Epithelial cell of proximal tubule (primary cell): ENCODE measurements at places on chromosomes 12 and 14. TPM values are rescaled to one million over a fixed set of nuclear protein-coding genes. Genes with fewer than 3 reads are reported as not detected.

- DNase-seq = no peak
These were observed 343 bp upstream of the NOVA1 start for GRCh38 chr14:26598081-26598671.

- no peak for DNase-seq
These were observed 253.2 kb downstream of the CACNA1C start for GRCh38 chr12:2306012-2306411.

GRCh38 chr12:124829708-124830304 is 33.9 kb downstream of the SCARB1 start:
- no peak for DNase-seq

GRCh38 chr12:18684430-18684829 is 53.4 kb downstream of the PLCZ1 start:
- DNase-seq = no peak

DNA sequence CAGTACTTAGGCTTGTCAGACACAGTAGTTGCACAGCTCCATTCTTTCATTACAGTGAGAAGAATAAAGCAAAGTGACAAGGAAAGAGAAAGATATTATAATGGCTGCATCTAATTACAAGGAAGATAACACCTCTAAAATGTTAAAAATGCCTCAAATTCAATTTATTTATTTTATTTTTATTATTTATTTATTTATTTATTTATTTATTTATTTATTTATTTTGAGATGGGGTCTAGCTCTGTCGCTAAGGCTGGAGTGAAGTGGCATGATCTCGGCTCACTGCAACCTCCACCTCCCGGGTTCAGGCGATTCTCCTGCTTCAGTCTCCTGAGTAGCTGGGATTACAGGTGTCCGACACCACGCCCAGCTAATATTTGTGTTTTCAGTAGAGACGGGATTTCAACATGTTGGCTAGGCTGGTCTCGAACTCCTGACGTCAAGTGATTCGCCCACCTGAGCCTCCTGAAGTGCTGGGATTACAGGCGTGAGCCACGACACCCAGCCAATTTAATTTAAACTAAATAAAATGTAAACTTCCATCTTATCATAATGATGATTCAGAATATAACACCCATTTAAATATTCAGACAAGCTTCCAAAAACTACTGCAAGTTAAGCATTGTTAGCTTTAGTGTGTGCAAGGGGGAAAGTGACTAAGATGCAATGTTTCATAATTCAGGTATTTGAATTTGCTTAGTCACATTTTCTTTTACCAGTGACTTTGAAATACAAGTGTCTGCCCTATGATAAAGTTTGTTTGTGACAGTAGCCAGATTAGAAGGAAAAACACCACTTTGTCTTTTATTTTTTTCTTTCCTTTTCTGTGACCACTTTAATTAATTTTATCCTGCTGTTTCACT is 2.4 kb upstream of the CFAP54 start:
- DNase-seq = no peak

- no peak for DNase-seq
These were observed 581.5 kb upstream of the TMEM132C start for GRCh38 chr12:127685491-127685890.

Gene NELL2
- total RNA-seq = 0.46 and 4.1 TPM in 2 replicates

Gene DGLUCY
- 21.6 and 27.9 TPM in 2 replicates for total RNA-seq

Gene PRKD1
- 4.5 and 6.5 TPM in 2 replicates for total RNA-seq

Gene ZNF641
- total RNA-seq = 3.5 and 5.8 TPM in 2 replicates

Gene ANKRD52
- 29.6 and 31.3 TPM in 2 replicates for total RNA-seq

Gene INHBC
- not detected in 2 replicates for total RNA-seq

Gene RTL1
- total RNA-seq = 0.06 TPM in 1 of 2 replicates, not detected in the other
